Stimulated activated CD8-positive, alpha-beta memory T cell treated with anti-CD3 and anti-CD28 coated beads, Interleukin-4, amount 100 ng/mL, for 4 hours (primary cell): ENCODE measurements at places on chromosomes 4 and X.

GRCh38 chr4:84254537-84254936, 244.6 kb downstream of the NKX6-1 start:
- no peak for DNase-seq

GRCh38 chr4:168892475-168892874, 117.6 kb downstream of the CBR4 start:
- no peak for DNase-seq

DNA sequence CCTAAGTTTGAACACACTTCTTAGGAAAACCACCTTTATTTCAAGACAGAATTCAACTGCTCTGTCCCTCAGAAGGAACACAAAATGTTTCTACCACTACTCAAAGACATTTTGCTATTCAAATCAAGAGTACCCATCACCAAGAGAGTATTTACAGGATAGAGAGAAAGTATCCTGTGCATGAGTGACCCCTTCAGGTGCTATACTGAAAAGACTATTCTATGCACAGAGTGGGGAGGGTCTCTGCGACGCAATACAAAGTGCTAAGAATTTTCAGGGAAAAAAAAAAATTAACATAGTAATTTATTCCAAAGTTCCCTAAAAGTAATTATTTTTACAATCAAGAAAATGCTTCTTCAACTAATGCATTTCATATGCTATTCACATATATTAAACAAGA, 346.4 kb upstream of the FAM241A start:
- DNase-seq: no peak

- DNase-seq: no peak
Observed at GRCh38 chr4:118327554-118328241, 25.1 kb downstream of the PRSS12 start.

DNA sequence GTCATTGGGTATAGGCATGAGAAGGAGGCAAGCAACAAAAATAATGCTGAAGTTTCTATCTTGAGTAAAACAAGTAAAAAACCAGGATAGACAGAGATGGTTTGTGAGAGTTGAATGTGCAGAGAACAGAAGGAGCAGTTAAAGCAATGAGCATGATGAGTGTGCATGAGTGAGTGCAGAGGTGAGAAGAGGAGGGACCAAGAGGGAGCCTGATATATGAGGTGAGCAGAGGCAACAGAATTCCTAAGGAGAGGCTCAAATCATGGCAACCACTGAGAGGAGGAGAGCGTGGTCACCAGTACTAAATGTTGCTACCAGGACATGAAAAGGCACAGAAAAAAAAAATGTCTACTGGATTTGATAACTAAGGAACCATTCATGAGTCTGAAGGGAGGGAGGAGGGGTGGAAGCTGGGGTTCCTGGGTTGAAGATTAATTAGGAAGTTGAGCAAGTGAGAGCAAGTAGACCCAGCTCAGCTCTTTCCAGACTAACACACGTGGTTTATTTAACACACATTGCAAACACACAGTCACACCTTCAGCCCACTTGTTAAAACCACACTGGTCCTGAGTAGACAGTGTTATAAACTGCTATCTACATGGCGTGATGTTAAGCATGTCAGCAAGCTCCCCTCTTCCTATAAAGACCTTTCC, 69.0 kb upstream of the IQCM start:
- DNase-seq: no peak

DNA sequence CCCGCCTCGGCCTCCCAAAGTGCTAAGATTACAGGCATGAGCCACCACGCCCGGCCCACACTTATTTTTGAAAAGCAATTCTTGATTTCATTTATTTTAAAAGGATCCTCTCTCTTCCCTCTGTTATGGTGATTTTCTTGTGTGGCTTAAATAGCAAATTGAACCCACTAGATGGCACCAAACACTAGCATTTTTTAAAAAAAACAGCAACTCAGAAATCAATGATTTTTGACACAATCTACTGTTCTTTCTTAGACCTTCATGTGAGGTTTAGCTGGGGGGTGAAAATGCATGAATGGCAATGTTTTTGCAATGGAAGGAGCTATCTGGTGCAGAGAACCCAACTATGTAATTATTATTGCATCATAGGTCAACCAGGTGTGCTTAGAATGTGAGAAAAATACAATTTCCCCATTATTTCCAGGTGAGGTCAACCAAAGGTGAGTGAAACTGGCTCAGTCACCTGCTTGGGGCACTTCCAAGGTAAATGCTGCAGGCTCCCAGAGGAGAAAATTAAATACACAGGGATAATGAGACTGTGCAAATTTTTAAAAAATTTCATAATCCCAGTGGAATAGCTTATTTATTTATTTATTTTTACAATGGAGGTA, 226.7 kb upstream of the PRKX start:
- DNase-seq: no peak
